ENCODE measurements at places on chromosomes 4 and X.

GRCh38 chr4:70997036-70997435 lies 3.6 kb downstream of the DCK start:
- no peak for DNase-seq

- no peak for DNase-seq
These were observed 98.2 kb downstream of the ARSJ start for GRCh38 chr4:113881256-113881655.

DNA sequence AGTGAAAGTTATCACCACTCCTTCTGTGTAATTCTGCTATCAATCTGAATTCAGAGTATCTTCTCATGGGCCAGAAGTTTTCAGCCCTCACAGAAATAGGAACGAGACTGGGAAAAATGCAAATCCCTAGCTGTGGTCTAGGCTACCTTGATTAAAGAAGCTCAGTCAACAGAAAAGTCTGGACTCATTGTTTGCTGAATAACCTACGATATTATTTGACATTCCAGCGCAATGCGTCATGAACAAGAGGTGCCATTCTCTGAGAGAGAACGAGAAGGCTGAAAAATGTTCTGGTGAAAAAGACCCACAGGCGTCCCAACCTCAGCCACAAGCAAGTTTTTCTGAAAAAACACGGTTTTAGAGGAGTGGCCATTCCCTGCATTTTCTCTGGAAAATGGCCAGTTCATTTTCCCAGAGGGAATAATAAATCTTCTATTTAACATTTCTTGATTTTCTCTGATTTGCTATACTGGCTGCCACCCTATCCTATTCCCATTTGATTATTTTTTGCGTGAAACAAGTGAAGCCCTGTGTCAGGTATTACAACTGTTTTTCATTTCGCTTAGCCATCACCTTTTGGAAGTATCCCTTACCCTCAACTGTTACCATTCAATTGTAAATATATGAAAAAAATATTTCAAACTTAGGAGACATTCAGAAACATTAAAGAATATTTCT lies 1117.6 kb upstream of the PRKX start:
- DNase-seq: no peak

DNA sequence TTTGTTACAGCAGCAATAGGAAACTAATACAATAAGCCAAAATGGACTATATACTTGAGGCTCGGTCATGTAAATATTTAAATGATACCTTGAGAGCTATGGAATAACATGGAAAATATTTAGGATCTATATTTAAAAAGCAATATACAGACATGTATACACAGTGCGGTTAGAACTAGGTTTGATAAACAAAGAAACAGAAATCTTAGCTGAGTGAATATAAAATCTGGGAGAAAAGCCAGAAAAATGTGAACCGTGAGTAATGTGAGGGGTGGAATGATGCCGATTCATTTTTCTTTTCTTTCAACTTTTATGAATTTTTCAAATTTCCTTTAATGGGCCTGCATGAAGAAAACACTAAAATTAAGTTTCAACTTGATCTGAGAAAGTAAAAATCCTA lies 104.1 kb downstream of the ATXN3L start:
- no peak for DNase-seq

GRCh38 chr4:104416725-104417356 lies 77.9 kb downstream of the CXXC4 start:
- no peak for DNase-seq

Measured in CD4-positive, alpha-beta T cell treated with Interleukin-12 subunit alpha and Interleukin-12 subunit beta, for 1 hour (primary cell).